ENCODE measurements at places on chromosomes 5 and 9.

- no peak for DNase-seq
Measured at GRCh38 chr5:10485142-10485795, 43.6 kb downstream of the ROPN1L start.

DNA sequence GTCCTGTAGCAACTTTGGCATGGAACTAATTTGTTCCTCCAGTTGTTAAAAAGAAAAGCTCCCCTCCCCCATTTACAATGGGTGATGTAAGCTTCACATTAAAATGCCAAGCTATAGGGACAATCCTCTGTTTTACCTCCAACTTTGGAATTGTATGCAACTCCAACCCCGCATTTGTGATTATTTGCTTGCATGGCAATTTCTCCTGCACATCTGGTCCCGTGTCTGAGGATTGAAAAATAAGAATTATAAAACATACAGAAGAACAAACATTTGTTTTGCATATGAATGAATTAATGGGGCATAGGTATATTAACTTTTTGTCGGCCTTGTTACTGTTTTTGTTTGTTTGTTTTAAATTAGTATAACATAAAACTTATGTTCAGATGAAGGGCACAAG lies 17.2 kb downstream of the PCSK1 start:
- DNase-seq = no peak

DNA sequence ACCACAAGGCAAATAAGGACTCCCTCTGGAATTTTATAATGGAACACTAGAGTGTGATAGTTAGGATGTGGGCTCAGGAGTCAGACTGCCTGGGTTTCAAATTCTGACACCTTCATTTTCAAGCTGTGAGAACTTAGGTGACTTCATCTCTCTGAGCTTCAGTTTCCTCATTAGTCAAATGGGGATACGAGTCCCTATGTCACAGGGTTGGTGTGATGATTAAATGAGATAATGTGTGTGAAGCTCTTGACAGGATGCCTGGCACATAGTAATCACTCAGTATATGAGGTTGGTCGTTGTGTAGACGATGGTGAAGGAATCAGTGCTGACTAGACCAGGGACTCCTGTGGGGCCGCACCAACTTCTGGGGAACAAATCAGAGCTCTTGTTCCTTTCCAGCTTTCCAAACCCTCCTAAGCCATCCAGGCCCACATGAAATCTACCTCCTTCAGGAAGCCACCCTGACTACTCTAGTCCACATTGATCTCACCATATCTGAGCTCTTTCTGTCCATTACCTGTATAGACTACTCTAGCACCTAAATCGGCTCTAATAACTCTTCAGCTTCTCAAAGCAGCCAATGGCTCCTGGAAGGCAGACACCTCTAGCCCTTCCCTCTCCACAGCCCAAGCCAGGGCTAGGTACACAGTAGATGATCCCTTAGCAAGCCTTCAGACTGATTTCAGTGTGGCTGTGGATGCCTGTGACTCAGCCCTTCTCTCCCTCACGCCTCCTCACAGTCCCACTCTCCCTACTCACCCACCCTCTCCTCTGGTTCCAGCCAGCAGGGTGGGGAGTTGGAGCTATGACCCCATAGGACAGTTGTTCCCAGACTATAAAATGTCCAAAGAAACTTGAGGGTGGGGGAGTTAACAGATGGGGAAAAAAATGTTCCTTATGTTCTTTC lies 2.5 kb upstream of the TCF7 start:
- no peak for DNase-seq

DNA sequence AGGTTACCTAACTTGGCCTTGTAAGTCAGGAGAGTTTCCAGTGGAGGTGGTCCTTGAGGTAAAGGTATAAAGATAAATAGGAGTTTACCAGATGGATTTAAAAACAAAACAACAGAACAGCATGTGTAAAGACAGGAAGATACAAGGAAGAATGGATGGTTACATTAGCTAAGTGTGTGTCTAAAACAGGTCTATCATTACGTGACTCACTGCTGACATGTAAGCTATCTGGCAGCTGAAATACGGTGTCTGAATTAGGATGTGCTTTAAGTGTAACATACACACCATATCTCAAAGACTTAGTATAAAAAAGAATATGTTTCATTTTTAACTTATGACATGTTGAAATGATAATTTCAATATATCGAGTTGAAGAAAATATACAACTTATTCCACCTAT lies 405.1 kb upstream of the ADAMTSL1 start:
- no peak for DNase-seq
